ENCODE measurements at places on chromosomes 4 and X.

- DNase-seq = no peak
Measured at GRCh38 chrX:36019125-36019524, 99.6 kb downstream of the CFAP47 start.

- no peak for DNase-seq
Measured at GRCh38 chrX:17986440-17986839, 125.3 kb upstream of the RAI2 start.

- no peak for DNase-seq
Measured at GRCh38 chrX:53262918-53263394, 18.4 kb downstream of the IQSEC2 start.

DNA sequence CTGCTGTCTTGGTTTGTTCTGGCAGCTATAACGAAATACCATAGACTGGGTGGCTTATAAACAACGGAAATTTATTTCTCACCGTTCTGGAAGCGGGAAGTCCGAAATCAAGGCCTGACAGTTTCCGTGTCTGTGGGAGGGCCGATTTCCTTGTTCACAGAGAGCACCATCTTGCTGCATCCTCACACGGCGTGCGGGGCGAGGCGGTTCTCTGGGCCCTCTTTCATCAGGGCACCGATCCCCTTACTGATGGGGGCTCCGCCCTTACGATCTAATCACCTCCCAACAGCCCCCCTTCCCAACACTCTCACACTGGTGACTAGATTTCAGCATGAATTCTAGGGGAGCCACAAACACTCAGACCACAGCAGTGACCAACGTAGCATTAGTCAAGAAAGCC lies 578.3 kb upstream of the FAT1 start:
- DNase-seq = no peak

- no peak for DNase-seq
Measured at GRCh38 chrX:26050099-26050498, 88.0 kb upstream of the MAGEB18 start.

- DNase-seq = no peak
Measured at GRCh38 chr4:142443469-142443868, 402.6 kb downstream of the INPP4B start.

DNA sequence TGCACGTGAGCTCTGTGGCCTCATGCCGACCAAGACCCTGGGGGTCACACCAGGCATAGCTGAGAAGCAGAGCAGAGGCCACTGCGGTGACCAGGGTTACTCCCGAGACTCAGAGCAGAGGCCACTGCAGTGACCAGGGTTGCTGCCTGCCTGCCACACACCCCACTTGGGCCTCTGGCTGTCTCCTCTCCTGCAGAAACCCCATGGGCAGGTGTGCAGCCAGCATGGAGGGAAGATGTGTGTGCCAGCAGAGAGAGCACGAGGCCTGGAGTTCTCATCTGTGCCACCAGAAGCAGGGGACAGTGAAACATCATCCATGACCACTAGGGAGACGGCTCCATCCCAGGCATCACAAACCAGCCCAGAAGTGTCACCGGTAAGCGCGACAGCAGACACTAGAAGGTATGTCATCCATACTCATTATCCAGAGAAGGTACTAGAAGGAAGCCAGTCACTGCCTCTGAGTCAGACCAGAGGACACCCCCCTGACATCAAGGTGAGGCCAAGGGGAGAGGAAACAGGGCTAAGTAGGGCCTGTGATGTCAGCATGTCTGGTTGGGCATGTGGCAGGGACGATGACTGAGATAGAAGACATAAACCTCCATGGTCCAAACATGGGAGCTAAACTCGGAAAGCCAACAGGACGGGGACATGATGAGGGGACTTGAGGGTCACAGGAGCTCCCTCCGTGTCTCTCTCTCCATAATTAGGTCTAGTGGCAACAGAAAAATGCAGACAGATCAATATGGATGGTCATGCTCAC lies 24.2 kb upstream of the SPON2 start:
- no peak for DNase-seq
